Stimulated activated CD8-positive, alpha-beta memory T cell treated with anti-CD3 and anti-CD28 coated beads, Interleukin-4, amount 100 ng/mL, for 1 hour (primary cell): ENCODE measurements at places on chromosomes 5 and 9.
A peak's percentile ranks its signal among the peaks of the same experiment; 100 is the strongest.

GRCh38 chr5:139094154-139095131 is 103.7 kb downstream of the SIL1 start:
- DNase-seq = no peak

- no peak for DNase-seq
These were observed 107.8 kb upstream of the GAS1 start for GRCh38 chr9:87054999-87055686.

DNA sequence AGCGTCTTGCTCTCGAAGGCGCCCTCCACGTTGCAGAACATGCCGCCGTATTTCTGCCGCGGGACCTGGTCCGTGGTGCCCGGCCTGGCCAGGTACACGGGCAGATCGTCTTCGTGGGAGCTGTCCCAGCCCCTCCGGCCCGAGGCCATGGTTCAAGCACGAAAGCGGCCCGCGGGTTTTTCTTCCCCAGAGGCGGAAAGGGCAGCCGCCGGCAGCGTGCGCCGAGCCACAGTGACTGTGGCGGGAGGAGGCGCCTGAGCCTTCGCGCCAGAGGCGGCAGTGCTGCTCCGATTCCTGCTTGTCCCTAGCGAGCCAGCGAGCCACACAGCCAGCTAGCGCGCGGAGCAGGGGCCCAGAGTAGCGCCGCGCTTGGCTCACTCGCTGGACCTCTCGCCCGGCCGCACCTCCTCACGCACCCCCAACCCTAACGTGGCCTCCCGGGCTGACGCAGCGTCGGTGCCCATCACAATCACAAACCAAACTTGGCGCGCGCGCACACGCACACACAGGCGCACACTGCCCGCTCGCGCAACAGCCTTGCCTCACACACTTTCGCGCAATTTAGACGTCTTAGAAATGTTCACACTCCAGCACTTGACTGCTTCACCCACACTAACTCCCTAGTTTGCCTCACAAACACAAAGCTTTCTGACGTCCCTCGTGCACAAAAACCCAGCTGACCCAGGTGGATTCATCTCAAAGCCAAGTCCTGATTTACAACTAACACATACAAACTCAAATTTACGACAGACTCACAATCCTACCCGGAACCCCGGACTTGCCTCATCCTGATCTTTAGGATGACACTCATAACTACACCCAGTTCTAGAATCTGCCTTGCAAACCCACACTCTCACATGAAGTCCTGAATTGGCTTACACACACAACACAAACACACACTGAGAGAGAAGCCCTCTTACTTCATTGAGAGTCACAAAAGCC is at the start of gene DPYSL3:
Gene DPYSL3 (minus strand): TSS at position 359 of the 942 bp plus-strand sequence. CDS start 210 bp downstream, at position 149.
- DNase-seq = no peak

- no peak for DNase-seq
These were observed 328.2 kb downstream of the SLIT3 start for GRCh38 chr5:168972731-168973130.

GRCh38 chr5:158530115-158530514 is 569.6 kb downstream of the EBF1 start:
- no peak for DNase-seq

DNA sequence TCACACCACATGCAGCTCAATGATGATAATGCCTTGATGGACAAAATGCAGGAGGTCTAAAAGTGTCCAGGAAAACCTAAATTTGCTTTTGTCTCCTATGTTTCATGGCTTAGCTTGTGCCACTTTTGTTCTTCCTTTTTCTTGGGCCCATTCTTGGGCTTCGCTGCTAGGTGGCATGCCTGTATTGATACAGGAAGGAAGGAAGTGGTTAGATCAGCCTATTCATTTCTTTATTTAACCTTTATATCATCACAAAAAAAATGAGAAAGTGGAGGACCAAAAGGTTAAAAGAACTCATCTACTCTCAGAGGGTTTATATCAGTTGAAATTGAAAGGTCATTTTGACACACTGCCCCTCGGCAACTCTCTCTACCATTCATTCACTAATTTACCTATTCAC is 260.2 kb downstream of the ARHGAP26 start:
- no peak for DNase-seq

- no peak for DNase-seq
These were observed 159.0 kb upstream of the SLC12A2 start for GRCh38 chr5:127924606-127925005.

DNA sequence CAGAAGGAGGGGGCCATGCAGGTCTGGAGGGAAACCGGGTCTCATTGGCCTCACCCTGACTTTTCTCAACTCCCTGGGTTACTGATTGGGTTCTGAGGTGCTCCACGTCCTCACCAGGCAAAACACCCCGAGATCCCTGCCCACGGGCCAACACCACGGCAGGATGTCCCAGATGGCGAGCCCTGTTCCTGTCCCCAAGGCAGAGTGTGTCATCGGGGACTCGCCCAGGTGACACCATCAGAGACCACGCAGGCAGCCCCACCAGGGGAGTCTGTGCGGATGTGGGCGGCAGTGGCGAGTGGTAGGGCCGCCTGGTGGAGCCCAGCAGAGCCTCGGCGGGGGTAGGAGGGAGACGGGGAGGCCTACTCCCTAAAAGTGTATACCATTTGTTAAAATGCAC is 59.0 kb upstream of the UBAC1 start:
- DNase-seq = no peak

GRCh38 chr5:96067251-96067650 is 105.6 kb upstream of the ELL2 start:
- DNase-seq = no peak

- DNase-seq = no peak
These were observed 106.8 kb upstream of the FST start for GRCh38 chr5:53373451-53374158.

DNA sequence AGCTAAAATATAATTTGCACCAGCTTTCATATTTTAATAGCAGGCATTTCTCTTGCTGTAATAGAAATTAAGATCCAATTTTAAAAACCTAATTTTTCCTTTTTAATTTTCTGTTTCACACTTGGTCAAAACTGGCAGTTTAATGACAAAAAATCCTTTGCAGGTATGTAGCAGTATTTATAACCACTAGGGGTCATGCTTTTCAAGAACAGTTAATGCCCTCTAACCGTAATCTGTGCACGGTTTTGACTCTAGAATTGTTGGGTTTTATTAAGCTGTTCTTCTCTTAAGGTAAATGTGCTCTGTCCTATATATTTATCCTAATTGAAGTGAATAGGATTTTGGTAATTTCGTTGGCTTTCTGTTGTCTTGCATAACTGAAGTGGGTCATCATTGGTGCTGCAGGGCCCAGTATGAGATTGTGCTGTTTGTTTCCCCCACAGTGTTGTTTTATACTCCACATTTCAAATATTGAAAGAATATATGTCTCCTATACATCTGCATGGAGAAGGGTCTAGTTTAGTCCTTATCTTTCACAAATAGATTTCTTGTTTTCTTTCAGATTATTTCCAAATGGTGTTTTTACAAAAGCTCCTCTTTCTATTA is 107.4 kb downstream of the SCAMP1 start:
- DNase-seq = no peak

GRCh38 chr5:180340856-180341255 is 12.3 kb downstream of the GFPT2 start:
- no peak for DNase-seq

- DNase-seq = no peak
These were observed 90.7 kb downstream of the PPARGC1B start for GRCh38 chr5:149820536-149821510.

GRCh38 chr5:178622679-178623247 is 4.1 kb downstream of the CLK4 start:
- DNase-seq = no peak

- no peak for DNase-seq
These were observed 16.5 kb upstream of the SPINK14 start for GRCh38 chr5:148151872-148152271.

DNA sequence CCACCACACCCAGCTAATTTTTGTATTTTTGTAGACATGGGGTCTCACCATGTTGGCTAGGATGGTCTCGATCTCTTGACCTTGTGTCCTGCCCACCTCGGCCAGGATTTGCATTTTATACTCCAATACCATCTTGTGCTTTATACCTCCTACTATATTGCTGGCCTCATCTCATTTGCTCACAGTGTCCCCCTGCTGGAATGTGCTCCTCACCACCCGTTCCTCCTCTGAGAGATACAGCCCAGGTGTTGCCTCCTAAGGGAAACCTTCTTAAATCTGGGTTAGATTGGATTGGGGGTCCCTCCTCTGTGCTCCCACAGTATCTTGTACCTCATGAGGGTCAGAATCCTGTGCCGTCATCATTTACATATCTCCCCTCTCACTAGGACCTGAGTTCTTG is 131.7 kb downstream of the PAPPA start:
- DNase-seq = no peak

- DNase-seq = no peak
These were observed 54.4 kb downstream of the ADAMTS2 start for GRCh38 chr5:179290681-179291540.

- peak; percentile 17 for DNase-seq
These were observed 498 bp downstream of the ZNF367 start for GRCh38 chr9:96417661-96418082.

- no peak for DNase-seq
These were observed 249.5 kb downstream of the ISL1 start for GRCh38 chr5:51632793-51633192.

DNA sequence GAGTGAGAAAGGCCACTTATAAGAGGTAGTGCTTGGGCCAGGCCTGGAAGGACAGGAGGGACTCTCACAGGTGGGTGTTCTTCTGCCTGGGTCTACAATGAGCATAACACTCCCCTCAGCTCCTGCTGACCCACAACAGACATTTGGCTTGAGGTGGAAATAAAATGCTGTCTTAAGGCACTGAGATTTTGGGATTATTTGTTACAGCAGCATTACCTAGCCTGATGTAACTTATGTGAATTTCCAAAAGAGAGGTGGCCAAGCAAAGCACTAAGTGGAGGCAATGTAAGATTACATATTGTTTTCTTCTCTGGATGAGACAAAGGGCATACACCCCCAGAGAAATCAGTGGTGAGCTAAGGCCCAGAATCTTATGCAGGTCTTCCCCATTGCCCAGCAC is 221.5 kb downstream of the PAX5 start:
- DNase-seq = no peak

- DNase-seq = no peak
These were observed 24.7 kb downstream of the WWC1 start for GRCh38 chr5:168316139-168316578.

GRCh38 chr9:98442541-98442940 is 187.1 kb upstream of the TBC1D2 start:
- no peak for DNase-seq

GRCh38 chr9:22278426-22278825 is 168.2 kb upstream of the DMRTA1 start:
- DNase-seq = no peak

DNA sequence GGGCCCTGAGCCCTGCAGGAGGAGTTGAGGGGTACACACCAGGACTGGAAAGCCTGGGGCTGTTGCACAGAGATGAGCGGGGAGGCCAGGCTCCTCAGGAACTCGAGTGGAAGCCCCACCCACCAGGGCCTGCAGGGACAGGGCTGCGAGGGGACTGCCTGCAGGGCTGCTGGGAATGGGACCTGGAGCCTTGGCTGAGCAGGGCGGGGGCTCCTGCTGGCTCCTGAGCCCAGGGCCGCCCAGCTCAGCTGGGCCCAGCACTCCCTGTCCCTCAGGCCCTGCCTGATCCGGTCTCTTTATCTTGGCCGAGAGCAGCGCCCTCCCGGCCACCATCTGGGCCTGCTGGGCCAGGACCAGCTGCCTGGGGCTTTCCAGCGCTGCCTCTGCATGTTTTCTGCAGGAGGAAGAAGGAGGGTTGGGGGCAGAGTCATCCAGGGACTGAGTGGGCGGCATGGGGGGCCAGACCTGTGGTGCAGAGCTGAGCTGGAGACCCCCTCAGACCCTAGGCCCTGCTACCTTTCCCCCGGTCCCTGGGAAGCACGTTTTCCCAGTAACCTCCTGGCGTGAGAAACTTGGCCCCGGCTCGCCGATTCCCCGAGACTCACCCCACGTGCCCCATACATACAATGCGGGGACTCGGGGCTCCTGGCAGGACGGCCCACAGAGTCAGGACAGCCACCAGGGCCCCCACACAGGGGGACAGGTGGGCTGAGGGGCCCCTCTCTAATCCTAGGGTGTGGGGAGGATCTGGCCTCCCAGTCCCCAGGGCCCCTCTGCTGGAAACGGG is 9.4 kb downstream of the LCN12 start:
- no peak for DNase-seq

DNA sequence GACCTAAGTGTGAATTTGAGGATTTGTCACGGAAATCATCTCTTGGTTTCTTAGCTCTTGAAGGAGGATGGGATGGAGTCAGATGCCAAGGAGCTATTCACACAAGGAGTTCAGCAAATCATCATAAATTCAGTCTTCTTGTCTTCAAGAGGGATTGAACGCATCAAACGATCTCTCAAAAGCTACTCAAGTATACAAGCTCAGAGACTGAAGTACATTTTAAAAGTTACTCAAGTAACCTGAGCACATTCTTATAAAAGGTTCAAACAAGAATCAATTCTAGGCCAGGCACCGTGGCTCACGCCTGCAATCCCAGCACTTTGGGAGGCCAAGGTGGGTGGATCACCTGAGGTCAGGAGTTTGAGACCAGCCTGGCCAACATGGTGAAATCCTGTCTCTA is 21.1 kb upstream of the GOLPH3 start:
- DNase-seq = no peak

- no peak for DNase-seq
These were observed 128.6 kb downstream of the KCNIP1 start for GRCh38 chr5:170632266-170632984.

DNA sequence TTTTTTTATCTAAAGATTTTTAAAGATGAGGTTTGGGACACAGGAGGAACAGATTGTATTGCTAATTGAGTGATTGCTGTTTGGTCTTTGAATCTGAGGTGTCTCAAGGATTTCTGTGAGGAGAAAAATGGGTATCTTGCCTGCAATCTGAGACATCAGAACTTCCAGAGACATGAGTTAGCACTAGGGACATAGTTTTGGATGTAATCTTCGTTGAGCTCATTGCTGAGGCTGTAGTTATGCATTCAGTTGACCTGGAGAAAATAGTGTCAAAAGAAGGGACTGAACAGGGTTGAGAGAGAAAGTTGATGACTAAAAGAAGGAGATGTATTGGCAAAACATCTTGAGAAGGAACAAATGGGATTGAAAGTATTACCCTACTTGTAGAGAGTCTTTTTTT is 24.6 kb downstream of the C9orf85 start:
- no peak for DNase-seq

DNA sequence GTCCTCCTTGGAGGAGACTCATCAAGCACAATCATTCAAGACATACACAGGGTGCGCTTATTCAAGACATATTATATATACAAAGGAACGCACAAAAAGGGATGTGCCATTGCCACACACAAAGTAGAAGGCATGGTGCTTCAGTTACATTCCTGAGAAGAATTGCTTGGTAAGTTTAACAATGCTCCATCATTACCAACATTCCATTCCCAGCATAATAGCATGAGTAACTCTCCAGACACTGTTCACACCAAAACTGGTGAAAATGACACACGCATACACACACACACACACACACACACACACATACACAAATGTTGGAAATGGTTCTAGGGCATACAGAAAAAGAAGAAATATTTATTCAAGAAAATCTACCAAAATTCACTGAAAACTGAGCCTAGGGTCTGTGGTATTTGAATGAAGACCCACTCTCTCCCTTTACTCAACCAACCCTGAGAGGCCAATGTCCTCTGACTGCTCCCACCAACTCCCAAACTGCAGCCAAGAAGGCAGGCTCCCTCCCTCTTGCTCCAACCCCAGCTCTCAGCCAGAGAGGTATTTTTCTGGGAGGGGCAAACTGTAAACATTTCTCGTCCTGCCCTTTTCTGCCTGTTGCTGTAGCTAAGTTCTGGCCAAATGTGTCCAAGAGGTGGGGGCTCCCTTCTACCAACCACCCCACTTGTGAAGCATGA is 19.9 kb downstream of the UGT3A1 start:
- DNase-seq = no peak
